Upper lobe of right lung (tissue), 1 donor: ENCODE measurements at places on chromosomes 7 and 10.

- no peak for DNase-seq
Measured at GRCh38 chr7:122257056-122257455, 47.5 kb downstream of the FEZF1 start.

GRCh38 chr7:129576138-129576537 lies 35.4 kb upstream of the NRF1 start:
- DNase-seq: no peak

GRCh38 chr10:70911386-70911785 lies 23.0 kb upstream of the PCBD1 start:
- peak; percentile 39 for DNase-seq

DNA sequence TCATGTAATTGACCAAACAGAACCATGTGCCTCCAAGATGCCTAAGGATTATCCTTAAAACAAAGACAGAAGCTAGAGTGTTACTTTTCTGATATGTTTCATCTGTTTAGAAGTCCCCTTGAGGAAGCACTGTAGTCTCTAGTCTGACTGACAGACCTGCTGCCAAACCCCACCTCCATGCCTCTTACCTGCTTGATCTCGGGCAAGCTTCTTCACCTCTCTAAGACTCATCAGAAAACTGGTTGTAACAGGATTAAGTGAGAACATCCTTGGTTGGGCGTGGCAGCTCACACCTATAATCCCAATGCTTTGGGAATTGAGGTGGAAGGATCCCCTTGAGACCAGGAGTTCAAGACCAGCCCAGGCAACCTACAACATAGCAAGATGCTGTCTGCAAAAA lies 42.2 kb upstream of the OTUD1 start:
- DNase-seq: no peak

GRCh38 chr7:13257661-13258060 lies 570.2 kb downstream of the ARL4A start:
- no peak for DNase-seq

GRCh38 chr10:93368210-93368609 lies 113.9 kb downstream of the MYOF start:
- no peak for DNase-seq

- DNase-seq: peak; percentile 70
Measured at GRCh38 chr7:4713183-4713784, 31.2 kb downstream of the FOXK1 start.

DNA sequence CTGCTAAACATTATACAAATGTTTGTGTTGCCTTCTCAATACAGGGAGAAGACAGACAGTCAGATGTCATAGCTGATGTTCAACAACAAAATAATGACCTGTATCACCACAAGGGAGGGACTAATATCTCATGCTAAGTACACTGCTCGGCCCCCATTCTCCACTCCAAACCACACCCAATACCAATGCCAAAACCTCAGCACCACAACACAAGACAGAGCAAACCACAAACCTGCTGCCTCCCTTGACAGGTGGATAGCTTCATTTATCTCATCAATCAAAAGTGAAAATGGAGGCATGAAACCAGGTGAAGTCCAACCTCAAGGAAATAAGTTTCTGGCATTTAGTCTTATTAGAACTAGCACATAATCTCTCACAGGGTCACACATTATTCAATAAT lies 109.5 kb downstream of the PARD3 start:
- no peak for DNase-seq

DNA sequence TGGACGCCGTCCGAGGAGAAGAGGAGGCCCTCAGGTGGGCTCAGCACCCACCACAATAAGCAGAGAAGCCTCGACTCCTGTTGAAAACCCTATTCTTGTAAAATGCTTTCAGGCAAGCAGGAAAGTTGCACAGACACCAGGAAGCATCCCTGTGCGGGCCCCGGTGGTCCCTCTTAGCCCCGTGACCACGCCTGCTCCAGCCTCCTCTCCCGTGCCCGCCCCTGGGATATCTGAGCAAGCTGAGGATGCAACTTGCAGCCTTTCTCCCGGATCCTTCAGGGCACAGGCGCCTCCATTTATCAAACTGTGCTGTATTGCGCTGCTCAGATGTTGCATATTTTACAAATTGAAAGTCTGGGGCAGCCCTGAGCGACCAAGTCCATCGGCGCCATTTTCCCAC lies 72.7 kb downstream of the CFAP46 start:
- peak; percentile 53 for DNase-seq

- peak; percentile 60 for DNase-seq
Measured at GRCh38 chr7:44970523-44971051, 8.2 kb downstream of the MYO1G start.

DNA sequence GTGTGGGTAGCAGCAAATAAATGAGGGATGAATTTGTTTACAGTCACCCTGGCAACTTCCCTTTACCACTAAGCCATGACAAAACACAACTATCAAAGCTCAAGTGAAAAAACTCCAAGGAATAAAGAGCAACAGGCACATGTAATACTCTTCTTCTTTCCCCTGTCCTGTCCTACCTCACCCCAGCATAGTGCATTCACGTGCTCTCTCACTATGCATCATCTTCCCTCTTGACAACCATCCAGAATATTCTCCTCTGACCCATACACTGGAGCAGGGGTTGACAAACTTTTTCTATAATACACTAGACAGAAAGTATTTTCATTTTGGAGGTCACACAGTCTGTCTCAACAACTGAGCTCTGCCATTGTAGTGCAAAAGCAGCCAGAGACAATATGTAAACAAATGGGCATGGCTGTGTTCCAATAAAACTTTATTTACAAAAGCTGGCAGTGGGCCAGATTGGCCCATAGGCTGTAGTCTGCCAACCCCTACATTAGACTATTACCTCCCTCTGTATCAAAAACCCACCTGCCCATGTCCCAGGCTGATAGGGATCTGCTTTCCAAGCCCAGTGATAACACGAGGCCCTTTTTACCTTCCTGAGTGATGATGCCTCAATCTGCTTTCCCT lies 354.5 kb downstream of the FGFR2 start:
- no peak for DNase-seq

GRCh38 chr7:105691680-105692564 lies 110.6 kb upstream of the EFCAB10 start:
- DNase-seq: peak; percentile 75

DNA sequence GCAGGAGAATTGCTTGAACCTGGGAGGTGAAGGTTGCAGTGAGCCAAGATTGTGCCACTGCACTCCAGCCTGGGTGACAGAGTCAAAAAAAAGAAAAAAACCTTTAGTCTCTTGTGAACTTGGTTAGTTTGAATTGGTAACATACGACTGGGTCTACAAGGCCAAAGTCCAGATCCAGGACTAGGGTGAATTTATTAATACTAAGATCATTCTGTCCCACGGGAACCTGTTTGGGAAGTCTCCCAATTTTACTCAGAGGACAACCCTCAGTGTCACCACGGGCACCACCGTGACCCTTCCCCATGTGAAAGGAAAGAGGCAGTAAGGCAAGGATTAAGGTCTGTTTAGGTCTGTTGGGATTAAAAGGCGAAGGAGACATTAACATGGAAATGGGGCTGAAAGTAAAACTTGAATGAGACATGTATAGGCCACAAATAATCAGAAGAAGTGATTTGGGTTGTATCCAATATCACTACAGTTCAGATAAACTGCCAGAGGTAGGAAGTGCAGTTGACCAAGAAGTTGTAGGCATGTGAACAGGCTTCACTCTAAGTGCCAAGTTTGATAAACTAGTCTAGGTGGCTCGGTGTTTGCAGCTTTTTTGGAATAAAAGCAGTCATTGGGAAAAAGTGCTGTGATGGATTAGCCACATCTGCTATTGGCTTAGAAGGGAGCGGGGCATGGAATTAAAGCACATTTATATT lies 30.7 kb downstream of the MYOF start:
- DNase-seq: no peak

DNA sequence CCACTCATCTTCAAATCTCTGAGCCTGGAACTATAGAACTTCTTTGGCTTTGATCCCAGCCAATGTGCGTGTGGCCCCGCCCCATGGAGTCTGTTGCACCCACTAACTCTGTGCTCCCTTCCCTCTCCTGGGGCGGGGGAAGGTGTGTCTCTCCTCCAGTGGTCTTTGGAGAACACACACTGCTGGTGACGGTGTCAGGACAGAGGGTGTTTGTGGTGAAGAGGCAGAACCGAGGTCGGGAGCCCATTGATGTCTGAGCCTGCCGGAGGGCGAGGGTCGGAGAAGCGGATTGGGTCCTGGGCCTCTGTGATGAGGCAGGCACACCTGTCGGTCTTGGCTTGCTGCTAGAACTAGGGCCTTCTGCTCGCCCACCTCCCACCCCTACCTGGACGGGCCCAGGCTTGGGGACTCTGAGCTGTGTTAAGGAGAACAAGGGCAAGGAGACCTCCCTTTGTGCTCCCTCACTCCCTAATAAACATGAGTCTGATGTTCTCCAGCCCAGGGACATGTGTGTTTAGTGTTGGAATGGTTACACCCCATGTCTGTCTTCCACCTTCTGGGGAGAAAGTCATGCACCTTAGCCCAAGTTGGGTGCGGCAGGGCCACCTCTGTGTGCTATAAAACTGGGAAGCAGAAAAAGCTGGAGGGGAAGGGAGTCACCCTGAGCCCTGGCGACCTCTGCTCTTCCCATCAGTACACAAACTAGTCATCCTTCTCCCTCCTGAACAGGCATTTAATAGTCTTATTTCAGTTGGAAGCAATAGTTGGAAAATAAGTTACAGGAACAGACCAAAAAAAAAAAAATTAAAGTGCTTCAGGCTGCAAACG lies 4.6 kb downstream of the TRAPPC14 start:
- no peak for DNase-seq

GRCh38 chr7:73971322-73971703 lies 56.7 kb upstream of the ELN start:
- DNase-seq: no peak

- no peak for DNase-seq
Measured at GRCh38 chr7:81162771-81163525, 244.1 kb upstream of the SEMA3C start.

DNA sequence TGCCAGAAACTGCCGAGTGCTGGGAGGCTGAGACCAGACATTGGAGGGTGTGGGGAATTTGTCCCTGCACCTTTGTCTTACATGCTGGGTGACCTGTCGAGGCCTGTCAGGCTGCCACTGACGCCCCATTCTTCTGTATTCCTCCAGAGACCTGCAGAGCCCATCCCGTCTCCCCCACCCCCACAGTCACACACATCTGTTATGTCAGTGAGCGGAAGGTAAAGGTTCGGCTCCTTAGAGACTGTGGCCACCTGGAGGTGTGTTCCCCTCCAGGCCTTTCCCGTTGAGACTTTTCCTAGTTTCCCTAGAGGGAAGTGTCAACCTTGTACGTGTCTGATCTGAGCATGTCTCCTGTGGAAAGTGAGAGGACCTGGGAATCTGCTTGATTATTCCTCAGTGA lies 84.5 kb downstream of the ATXN7L1 start:
- no peak for DNase-seq

DNA sequence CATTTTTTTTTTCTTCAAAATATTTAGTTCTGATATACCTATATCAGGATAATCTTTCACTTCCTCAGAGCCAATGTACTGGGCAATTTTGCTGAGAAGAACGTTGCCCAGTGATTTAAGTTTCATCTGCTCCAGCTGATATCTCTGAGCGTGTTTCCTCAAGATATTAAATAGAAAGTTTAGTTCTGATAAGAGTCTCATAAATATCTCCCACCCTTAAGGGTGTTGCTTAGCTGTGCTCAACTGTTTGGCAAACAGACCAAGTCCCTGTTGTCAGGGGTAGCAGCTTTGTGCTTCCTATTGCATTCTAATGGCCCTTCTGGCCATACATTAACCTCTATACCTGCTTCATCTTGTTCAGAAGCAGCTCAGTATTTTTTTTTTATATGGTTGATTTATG lies 84.7 kb upstream of the GPR141 start:
- DNase-seq: no peak

- peak; percentile 72 for DNase-seq
Measured at GRCh38 chr10:77582710-77583115, 54.9 kb downstream of the KCNMA1 start.

DNA sequence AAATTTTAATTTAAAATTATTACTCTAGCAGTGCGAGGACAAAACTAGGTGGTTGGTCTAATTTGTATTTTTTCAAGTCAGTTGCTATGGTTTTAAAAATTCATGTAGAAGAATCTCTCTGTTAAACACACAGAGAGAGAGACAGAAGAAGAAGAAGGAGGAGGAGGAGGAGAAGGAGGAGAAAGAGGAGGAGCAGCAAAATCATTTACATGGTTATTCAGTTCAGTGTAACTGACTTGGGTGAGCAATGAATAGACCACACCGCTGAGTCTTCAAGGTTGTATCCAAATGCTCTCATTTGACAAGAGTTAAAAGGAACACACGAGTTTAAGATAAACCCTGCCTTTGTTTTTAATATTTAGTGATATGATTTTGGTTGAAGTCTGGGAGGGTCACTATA lies 131.1 kb downstream of the PDE1C start:
- DNase-seq: no peak
